ENCODE measurements at places on chromosomes 12 and 14. TPM values are rescaled to one million over a fixed set of nuclear protein-coding genes. Genes with fewer than 3 reads are reported as not detected.

DNA sequence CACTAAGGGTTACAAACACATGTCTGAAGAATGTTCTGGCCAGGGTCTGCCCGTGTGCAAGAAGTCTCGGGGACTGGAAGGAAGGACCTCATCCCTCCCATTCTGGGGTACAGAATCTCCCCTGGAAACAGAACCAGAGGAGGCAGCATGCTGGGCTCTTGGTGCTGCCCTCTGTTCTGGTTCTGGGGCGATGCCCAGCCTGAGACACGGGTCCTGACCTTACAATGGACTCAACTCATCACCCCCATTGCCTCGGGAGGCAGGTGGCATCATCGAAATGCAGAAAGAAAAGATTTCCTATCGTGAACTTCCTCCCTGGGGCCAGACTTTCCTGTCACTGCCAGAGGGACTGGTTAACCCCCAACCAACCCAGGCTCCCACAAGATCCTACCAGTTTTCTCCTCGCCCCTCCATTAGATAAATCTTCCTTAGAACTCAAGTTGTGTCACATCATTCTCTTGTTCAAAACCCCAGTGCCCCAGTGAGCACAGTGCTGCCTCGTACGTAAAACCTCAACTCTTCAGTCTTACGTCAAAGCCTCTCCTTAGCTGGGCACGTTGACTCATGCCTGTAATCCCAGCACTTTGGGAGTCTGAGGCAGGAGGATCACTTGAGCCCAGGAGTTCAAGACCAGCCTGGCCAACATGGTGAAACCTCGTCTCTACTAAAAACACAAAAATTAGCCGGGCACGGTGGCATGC lies 52.1 kb downstream of the PSMA6 start:
- DNase-seq, result no peak

- no peak for DNase-seq
Measured at GRCh38 chr12:101671157-101671791, 26.2 kb upstream of the CHPT1 start.

Gene CCDC196
- polyA plus RNA-seq, result not detected

DNA sequence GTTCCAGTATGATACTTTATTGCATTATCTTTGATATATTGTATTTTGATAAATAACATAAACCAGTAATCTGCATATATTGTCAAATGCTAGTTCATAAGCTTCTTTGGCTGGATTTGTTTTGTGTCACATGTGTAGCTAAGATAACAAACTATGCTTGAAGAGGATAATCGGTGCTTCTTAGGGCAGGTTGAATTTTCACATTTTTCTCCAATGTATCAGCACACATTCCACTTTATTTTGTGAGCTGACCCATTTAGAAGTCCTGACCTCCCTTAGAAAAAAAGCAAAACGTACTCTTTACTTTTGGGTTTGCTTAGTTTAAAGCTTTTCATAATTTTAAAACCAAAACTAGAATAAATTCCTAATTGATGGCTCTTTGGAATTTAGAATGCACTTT lies 277.7 kb upstream of the DDHD1 start:
- no peak for DNase-seq

GRCh38 chr14:21937996-21938395 lies 264.4 kb upstream of the OR4E1 start:
- no peak for DNase-seq

- DNase-seq, result no peak
Measured at GRCh38 chr12:29593001-29593400, 95.5 kb upstream of the OVCH1 start.

DNA sequence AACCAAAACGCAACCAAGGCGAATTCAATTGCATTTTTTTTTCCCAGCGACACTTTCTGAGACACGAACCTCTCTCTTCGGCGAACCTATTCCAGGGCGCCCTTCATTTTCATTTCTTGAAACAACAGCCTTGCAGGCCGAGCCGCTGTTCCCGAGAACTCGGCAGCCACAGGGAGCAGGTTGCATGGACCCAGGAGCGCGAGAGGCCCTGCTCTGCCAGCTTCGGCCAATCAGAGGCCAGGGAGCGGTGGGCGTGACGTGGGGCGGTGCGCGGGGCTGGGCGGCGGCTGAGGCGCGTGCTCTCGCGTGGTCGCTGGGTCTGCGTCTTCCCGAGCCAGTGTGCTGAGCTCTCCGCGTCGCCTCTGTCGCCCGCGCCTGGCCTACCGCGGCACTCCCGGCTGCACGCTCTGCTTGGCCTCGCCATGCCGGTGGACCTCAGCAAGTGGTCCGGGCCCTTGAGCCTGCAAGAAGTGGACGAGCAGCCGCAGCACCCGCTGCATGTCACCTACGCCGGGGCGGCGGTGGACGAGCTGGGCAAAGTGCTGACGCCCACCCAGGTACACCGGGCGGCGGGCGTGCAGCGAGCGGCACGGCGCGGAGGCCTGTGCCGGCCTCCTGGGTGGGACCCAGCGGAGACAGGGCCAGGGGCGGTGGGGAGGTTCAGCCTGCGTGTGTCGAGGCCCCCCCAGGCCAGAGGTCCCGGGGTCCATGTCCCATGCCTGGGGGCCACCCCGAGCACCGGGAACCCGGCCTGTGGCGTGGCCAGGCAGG lies at the start of gene PEBP1:
Gene PEBP1 (plus strand): TSS at position 337 of the 771 bp plus-strand sequence. CDS start 86 bp downstream, at position 423.
- DNase-seq, result peak; percentile 74

DNA sequence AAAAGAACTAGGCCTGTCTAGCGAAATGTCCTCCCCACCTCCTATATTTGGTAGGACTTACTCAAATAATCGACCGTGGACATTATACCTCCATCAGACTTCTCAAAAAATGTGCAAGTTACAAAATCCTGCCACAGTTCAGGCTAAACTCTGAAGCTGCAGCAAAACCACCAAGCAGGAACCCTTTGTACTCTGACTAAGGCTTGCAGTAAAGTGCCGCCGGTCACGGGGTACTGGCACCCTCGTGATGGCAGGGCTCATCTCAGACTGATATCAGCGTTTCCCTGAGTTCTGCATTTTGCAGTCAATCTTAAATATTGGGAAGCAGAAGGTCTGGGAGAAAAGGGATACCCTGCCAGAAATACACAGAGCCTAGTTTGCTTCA lies 17.1 kb downstream of the SLC11A2 start:
- no peak for DNase-seq

DNA sequence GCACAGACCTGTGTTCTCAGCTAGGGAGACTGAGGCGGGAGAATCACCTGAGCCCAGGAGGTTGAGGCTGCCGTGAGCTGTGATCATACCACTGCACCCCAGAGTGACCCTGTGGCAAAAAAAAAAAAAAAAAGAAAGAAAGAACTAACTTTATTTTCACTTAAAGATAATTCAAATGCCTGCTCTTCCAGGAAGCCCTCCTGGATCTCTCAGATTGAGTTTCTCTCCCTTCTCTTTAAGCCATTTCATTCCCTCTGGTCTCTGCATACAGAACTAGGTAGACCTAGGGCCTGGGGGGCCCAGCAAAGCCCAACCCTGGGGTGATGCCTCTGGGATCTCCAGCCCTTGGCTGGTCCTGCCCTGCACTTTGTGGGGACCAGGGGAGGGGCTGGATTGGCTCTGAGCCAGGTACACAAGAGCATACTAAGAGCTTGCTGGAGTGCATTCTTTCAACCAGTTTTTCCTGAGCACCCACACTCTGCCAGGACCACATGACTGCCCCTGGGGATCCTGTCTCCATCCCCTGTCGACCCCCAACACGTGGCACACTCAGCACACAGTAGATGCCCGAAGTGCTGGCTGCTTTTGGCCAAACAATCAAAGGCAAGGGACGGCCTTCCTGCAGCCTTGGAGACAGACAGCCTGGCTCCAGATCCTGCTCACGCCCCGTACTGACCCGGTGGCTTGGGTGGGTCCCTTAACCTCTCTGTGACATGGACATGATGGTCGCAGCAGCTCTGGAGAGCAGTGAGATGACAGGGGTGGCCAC lies 52.7 kb downstream of the CYP46A1 start:
- no peak for DNase-seq

- no peak for DNase-seq
Measured at GRCh38 chr12:66329941-66330340, 27.6 kb downstream of the HELB start.

DNA sequence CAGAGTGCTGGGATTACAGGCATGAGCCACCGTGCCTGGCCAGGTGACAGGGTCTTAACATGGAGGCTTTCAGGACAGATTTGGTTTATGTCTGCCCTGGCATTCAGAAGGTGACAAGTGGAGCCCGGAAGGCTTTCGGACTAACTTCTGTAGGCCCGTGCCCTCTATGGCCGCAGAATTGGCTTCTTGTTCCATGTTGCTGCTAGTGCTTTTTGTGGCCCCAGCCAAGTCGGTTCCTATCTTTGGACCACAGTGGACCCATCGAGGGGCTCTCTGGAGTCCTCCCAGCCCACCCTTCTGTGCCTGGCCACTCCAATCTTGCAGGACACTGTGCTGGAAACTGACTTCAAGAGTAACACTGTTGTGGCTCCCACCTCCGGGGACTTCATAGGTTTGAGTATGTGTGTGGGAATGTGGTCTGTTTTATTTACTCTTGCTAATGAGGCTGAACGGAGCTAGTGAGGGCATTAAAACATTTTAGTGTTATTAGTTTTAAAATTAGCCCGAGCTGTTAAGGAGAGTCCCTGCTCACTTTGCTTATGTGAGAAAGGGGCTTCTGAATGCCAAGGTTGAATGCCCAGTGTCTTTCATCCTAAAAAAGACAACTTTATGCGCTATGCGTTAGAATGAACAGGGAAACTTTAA lies 245.9 kb downstream of the CACNA1C start:
- no peak for DNase-seq

Measured in left renal cortex interstitium (tissue), 4 donors.